ENCODE measurements at places on chromosomes 6 and 20. TPM values are rescaled to one million over a fixed set of nuclear protein-coding genes. Genes with fewer than 3 reads are reported as not detected.

GRCh38 chr6:122143813-122144601, 255.4 kb upstream of the HSF2 start:
- no peak for DNase-seq

DNA sequence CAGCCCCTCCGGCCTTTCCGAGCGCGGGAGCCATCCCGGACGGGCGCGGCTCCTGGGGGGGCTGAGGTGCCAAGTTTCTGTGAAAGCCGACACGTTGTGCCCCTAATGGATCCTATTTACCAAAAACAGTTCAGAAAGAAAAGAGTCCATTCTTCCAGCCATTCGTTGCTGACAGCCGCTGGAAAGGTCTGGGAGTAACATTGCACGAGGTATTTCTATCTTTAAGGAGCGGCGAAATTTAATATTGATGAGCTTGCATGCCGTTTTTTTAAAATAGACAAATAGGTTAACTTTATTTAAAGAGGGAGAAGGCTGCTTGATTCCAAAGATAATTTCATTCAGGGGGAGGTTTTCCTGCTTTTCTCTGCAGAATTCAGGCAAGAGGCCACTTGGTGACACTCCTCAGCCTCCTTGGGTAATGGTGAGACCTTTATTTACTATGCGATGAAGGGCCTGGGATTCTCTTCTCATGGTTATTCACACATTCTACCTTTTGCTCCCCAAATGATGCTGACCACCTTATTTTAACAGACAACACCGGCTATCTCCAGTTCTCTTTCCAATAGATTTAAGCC, 988 bp downstream of the TIAM2 start:
- no peak for DNase-seq

DNA sequence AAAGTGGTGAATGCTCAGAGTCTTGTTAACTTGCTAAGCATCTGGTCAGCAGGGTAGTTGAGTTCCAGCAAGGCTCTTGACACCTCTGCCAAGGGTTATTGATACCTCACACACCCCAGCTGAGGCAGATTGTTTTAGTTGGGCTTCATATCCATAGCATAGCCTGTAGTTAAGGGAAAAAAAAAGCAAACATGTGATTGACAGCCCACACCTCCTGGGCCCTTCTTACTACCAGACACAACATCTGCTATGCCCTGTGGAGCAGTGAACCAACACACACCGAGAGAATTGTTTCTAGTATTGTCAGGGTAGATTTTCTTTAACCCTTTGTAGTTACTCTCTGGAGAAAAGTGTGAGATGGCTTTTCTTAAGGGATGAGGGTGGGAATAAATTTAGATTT, 697.0 kb upstream of the POU3F2 start:
- DNase-seq = no peak

Gene NKAIN2
- total RNA-seq = 0.23 TPM

Gene ACTL10
- 1.4 TPM for total RNA-seq

DNA sequence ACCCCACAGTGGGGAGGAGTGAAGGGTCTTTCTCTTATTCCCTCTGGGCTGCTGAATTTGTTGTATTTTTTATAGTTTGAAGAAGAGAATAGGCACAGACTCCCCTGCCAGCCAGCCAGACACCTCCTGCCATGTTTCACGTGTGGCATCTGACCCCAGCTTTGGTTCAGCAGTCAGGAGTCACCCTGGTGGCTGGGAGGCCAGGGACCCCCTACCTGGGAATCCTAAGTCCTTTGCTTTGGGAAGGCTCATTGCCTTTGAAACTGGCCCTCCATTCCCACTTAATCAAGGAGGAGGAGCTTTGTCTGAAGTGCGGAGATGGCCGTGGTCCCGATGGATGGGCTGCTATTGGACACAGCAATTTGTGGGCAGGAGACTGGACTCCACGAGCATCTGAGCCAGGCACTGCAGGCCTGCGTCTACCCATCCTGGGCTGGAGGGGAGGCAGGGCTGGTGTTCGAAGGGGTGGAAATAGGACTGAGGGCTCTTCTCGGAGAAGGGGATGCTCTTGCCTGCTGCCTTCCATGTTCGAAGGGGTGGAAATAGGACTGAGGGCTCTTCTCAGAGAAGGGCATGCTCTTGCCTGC, 196.1 kb downstream of the DLL1 start:
- peak; percentile 30 for DNase-seq

- DNase-seq = no peak
Observed at GRCh38 chr20:58571693-58572427, 56.7 kb upstream of the APCDD1L start.

- no peak for DNase-seq
Observed at GRCh38 chr6:1067346-1067745, 244.6 kb upstream of the FOXQ1 start.

DNA sequence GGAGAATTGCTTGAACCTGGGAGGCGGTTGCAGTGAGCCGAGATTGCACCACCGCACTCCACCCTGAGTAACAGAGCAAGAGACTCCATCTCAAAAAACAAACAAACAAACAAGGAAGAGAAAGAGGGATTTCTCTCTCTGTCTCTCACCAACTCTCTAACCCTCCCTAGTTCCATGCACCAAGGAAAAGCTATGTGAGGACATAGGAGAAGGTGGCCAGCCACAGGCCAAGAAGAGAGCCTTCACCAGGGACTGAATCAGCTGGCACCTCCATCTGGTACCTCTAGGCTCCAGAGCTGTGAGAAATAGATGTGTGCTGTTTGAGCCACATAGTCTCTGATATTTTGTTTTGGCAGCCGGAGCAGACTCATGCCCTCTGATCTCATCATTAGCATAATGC, 9.0 kb upstream of the FAM110A start:
- DNase-seq = peak; percentile 22

GRCh38 chr6:2215342-2215741, 30.1 kb downstream of the GMDS start:
- no peak for DNase-seq

DNA sequence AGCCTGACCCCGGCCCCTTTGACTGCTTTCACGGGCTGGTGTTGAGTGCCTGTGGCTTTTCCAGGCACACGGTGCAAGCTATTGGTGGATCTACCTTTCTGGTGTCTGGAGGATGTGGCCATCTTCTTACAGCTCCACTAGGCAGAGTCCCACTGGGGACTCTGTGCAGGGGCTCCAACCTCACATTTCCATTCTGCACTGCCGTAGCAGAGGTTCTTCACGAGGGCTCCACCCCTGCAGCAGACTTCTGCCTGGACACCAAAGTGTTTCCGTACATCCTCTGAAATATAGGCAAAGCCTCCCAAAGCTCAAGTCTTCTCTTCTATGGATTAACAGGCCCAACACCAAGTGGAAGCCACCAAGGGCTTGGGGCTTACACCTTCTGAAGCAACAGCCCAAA, 691.5 kb upstream of the POU3F2 start:
- no peak for DNase-seq

DNA sequence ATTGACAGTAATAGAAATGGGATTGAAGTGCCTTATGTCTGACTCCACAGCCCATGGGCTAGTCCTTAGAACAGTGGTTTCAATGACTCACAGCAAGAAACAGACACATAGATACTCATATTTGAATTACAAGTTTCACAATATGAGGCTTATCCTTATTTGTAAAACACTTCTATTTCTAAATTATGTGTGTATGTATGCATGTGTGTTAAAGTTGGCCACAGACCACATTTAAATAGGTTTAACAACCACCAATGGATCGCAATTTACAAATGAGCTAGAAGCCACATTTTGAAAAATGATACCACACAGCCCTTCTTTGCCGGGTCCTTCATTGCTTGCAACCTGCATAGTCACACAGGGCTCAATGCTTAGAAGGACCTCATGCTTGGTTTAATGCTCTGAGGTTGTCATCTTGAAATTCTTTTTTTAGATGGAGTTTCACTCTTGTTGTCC, 157.8 kb upstream of the PREP start:
- DNase-seq = no peak

GRCh38 chr6:89302936-89303335, 12.2 kb downstream of the GABRR2 start:
- DNase-seq = no peak

- no peak for DNase-seq
Observed at GRCh38 chr20:40416274-40416673, 272.8 kb downstream of the MAFB start.

- DNase-seq = no peak
Observed at GRCh38 chr6:142500250-142500786, 198.5 kb downstream of the ADGRG6 start.

Gene RAB22A
- 27.3 TPM for total RNA-seq

DNA sequence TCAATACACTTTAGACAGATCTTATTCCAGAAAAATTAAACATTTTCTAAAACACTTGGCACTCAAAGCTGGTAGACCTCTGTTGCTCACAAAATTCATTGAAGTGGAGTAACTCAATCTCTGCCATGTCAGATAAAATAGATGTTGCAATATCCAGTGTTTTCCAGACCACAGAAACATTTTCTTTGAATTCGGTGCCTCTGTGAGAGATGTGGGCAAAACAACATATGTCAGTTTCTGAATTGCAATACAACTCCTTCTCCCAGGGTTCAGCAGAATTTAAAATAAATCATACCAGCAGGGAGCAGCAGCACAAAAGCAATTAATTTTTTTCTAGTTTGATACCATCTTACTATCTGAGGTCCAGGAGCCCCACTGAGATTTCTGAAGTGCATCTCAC, 11.3 kb upstream of the PKHD1 start:
- DNase-seq = no peak

DNA sequence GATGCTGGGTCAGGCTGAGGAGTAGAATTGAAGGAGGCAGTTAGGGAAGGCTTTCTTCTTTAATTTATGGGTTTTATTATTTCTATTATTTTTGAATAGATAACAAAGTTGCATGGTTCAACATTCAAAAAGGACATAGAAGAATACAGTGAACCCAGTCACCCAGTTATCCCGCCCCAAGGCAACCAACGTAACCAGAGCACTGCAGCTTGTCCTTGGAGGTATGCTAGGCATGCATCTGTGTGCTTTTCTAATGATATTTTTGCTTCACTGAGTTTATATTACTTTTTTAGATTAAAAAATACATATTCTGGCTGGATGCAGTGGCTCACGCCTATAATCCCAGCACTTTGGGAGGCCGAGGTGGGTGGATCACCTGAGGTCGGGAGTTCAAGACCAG, 47.4 kb upstream of the DSN1 start:
- no peak for DNase-seq

GRCh38 chr6:20678831-20679352, 144.6 kb downstream of the CDKAL1 start:
- DNase-seq = no peak

Gene TOMM34
- total RNA-seq = 12.3 TPM

DNA sequence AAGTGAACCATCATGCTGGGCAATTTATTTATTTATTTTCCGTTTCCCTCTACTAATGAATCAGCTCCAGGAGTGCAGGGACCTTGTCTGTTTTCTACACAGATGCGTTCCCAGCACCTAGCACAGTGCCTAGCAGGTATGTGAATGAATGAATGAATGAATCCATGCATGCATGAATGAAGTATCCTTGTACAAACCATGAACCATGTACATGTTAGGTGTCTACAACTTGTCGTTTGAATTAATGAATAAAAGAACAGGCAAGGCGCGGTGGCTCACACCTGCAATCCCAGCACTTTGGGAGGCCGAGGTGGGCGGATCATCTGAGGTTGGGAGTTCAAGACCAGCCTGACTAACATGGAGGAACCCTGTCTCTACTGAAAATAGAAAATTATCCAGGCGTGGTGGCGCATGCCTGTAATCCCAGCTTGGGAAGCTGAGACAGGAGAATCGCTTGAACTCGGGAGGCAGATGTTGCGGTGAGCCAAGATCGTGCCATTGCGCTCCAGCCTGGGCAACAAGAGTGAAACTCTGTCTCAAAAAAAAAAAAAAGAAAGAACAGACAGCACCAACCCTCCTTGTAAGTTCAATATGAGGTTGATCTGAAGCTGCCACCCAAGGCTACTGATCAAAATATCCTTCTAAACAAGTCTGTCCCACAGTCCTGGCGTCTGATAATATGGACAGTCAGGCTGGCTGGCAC, 27.3 kb upstream of the SLC9A8 start:
- DNase-seq = no peak

DNA sequence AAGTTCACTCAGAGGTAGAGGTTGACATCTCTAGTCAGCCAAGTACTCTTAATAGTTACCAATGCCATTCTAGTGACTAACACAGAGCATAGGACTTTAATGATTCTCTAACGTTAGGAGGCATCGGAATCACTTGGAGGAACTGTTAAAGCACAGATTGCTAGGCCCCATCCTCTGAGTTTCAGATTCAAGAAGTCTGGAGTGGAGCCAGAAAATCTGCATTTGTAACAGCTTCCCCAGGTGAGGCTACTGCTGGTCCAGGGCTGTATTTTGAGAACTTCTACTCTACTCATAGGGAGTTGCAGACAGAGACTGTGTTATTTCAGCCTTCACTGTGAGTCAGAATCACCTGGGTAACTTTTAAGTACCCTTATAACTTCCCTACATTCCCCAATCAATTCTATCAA, 5.7 kb downstream of the LMBRD1 start:
- DNase-seq = no peak

DNA sequence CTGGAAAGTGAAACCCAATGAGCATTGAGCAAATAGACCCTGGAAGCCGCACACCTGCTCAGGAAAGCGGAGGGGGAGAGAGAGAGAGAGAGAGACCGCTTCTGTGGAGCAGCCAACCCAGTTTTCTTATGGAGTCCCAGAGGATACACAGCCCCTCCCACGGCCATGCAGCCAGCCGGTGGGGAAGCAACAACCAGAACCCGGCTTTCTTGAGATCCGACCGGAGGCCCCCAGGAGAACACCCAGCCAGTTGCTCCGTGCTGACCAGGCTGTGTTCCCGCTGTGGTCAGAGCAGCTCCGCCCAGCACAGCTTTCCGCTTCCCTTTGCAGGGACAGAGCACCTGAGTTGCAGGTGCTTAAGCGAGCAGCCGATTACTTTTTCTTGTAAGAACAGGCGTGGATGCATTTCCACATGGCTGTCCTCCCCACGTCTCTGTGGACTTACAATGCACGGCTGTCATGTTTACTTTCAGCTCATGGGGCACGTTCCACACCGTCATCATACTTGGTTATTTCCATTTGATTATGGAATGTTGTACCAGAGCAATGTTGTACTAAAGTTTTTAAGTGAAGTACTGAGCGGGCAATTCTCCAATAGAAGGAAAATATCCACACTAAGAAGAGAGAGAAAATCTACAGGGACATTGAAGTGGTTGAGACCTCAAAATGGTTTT, 381.9 kb downstream of the THBS2 start:
- no peak for DNase-seq

- DNase-seq = peak; percentile 68
Observed at GRCh38 chr20:50038574-50038991, 55.8 kb downstream of the SNAI1 start.

DNA sequence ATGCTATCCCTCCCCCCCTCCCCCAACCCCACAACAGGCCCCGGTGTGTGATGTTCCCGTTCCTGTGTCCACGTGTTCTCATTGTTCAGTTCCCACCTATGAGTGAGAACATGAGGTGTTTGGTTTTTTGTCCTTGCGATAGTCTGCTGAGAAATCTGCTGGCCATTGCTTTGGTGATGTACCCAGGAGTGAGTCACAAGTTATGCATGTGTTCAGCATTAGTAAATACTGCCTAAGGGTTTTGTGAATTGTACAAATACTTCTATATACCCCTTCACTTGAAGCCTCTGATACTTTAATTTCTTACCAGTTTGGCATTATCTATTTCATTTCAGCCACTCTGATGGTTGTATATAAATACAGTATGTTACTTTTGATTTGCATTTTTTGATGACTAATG, 711.3 kb upstream of the GJE1 start:
- DNase-seq = no peak
